ENCODE measurements at places on chromosomes 3 and 15. TPM values are rescaled to one million over a fixed set of nuclear protein-coding genes. Genes with fewer than 3 reads are reported as not detected.

CIB1 gene
- total RNA-seq, result 225 TPM

SAMMSON gene
- not detected for total RNA-seq

KLF13 gene
- 107 TPM for total RNA-seq

GATM gene
- total RNA-seq, result 2.7 TPM

CPA3 gene
- not detected for total RNA-seq

LTK gene
- total RNA-seq, result 0.13 TPM

CCDC54 gene
- total RNA-seq, result not detected

DNAH1 gene
- 1.7 TPM for total RNA-seq

TGM5 gene
- total RNA-seq, result not detected

DPPA2 gene
- total RNA-seq, result not detected

XYLB gene
- 3.8 TPM for total RNA-seq

PRSS50 gene
- not detected for total RNA-seq

RUBCN gene
- 9.0 TPM for total RNA-seq

CKMT1A gene
- total RNA-seq, result 1.8 TPM

PATL2 gene
- 0.10 TPM for total RNA-seq

All from A549 treated with GW870086 at 1 μM for 4 hours (cell line).